A549 treated with ZK216348 at 1 μM for 4 hours (cell line): ENCODE measurements at places on chromosomes 13 and 19. TPM values are rescaled to one million over a fixed set of nuclear protein-coding genes. Genes with fewer than 3 reads are reported as not detected.

The NRTN gene
- 0.78 to 1.6 TPM (median 0.81 TPM) in 4 of 5 replicates, not detected in the other for total RNA-seq

The HSH2D gene
- total RNA-seq: 0.11 to 0.19 TPM in 2 of 5 replicates, not detected in the others

The IFNL1 gene
- 0.30 TPM in 1 of 5 replicates, not detected in the others for total RNA-seq

The DOCK6 gene
- 5.3 to 11.8 TPM (median 9.6 TPM) in 5 replicates for total RNA-seq

The ZNF841 gene
- total RNA-seq: 1.7 to 3.1 TPM (median 1.8 TPM) in 5 replicates

The BRSK1 gene
- total RNA-seq: 3.2 to 5.1 TPM (median 4.6 TPM) in 5 replicates

The FCER2 gene
- total RNA-seq: not detected in 5 replicates

The ANKRD24 gene
- total RNA-seq: 0.16 to 0.34 TPM (median 0.31 TPM) in 5 replicates

The CBY2 gene
- not detected in 5 replicates for total RNA-seq

The NALCN gene
- total RNA-seq: 2.3 to 4.4 TPM (median 4.2 TPM) in 5 replicates

The TUBA3C gene
- not detected in 5 replicates for total RNA-seq

The F7 gene
- total RNA-seq: 0.07 to 0.13 TPM (median 0.11 TPM) in 5 replicates

The RNF113B gene
- total RNA-seq: not detected in 5 replicates

The DIRAS1 gene
- 3.2 to 5.1 TPM (median 4.2 TPM) in 5 replicates for total RNA-seq

The PSG11 gene
- not detected in 5 replicates for total RNA-seq

The TMPRSS9 gene
- 0.04 TPM in 1 of 5 replicates, not detected in the others for total RNA-seq

The ICAM5 gene
- total RNA-seq: 0.46 to 1.8 TPM (median 0.72 TPM) in 5 replicates

The KLK6 gene
- total RNA-seq: 0.22 to 1.1 TPM (median 0.66 TPM) in 5 replicates

The OLFM4 gene
- not detected in 5 replicates for total RNA-seq

The TYROBP gene
- total RNA-seq: not detected in 5 replicates

The LRRC63 gene
- total RNA-seq: 0.13 TPM in 1 of 5 replicates, not detected in the others

The PROZ gene
- not detected in 5 replicates for total RNA-seq
